ENCODE measurements at places on chromosomes 7 and 10.

DNA sequence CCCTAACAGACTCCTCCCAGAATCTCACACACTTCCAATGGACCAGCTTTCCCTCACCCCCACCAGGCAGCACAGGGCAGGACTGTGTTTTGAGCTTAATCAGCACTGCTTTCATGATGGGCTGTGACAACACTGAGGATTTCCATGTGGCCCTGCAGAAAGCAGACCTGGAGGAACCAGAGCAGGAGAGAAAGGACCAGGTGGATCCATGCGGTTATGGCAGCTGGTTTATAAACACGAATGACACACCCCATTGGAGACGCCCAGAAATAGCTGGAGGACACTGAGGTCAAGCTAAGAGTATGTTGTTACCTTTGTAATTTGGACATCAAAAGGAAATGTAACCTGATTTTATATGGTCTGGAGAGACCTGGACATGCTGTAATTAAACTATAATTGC, 31.7 kb upstream of the HERPUD2 start:
- no peak for DNase-seq

GRCh38 chr10:4188406-4188805, 403.4 kb upstream of the KLF6 start:
- DNase-seq = no peak

- peak; percentile 69 for DNase-seq
Measured at GRCh38 chr7:116138202-116138801, 72.0 kb upstream of the TES start.

- DNase-seq = no peak
Measured at GRCh38 chr7:133861876-133862275, 265.3 kb upstream of the LRGUK start.

- DNase-seq = no peak
Measured at GRCh38 chr10:35140126-35140525, 13.5 kb downstream of the CREM start.

- no peak for DNase-seq
Measured at GRCh38 chr7:101206665-101207042, 5.8 kb upstream of the MOGAT3 start.

DNA sequence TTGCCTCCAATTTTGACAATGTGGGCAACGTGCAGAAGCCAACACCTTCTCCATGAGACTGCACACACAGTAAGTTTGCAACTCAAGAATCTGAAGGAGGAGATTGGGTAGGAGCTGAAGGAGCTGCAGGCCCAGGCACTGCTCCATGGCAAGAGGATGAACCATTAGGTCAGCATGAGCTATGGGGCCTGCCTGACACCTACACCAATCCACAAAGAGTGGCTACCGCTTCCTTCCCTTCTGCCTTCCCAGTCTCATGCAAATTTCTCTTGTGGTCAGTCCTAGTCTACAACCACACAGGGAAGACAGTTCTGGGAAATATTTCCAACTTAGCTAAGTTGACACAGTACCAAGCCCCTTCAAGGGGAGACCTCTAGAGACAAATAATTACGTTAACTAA, 142.0 kb upstream of the ADO start:
- no peak for DNase-seq

DNA sequence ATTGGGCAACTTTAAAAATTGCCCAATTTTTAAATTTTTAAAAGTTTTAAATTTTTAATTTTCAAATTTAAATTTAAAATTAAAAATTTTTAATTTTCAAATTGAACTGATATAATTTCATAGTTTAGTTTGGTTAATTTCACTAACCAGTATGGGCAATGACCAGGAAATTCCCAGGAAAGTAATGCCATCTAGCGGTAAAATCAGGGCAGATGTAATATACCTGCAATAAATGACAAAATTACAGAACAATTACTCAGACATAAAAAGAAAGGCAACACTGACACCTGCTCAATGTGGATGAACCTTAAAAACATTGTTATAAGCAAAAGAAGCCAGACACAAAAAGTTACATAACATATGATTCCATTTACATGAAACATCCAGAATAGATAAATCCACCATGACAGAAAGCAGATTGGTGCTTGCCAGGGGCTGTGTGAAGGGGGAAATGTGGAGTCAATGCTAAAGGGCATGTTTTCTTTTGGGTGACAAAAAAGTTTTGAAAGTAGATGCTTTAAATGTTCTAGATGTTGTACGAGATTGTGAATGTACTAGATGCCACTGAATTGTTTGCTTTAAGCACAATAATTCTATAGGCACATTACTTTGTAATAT, 28.6 kb upstream of the SLC16A12 start:
- DNase-seq = peak; percentile 54

- DNase-seq = no peak
Measured at GRCh38 chr10:3528271-3528670, 256.7 kb downstream of the KLF6 start.

DNA sequence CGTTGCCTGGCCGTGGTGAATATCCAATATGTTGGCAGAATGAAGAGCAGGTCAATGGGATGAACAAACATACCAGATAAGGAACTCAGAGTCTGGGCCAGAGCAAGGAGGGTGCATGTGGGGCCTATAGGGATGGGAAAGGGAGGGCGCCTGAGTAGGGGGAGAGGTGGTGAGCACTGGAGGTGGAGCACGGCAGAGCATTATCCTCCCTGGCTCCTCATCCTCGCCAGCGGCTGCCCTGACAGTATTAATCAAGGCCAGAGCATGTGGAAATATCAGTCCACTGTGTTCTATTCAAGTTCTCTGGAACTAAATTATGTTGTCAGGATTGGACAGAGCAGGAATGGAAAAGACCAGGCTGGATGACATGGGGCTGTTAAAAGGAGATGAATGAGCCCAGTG, 254.8 kb upstream of the ZMIZ1 start:
- no peak for DNase-seq

- no peak for DNase-seq
Measured at GRCh38 chr10:80522756-80523363, 14.8 kb upstream of the SH2D4B start.

- no peak for DNase-seq
Measured at GRCh38 chr10:114332301-114333192, 71.8 kb downstream of the AFAP1L2 start.

DNA sequence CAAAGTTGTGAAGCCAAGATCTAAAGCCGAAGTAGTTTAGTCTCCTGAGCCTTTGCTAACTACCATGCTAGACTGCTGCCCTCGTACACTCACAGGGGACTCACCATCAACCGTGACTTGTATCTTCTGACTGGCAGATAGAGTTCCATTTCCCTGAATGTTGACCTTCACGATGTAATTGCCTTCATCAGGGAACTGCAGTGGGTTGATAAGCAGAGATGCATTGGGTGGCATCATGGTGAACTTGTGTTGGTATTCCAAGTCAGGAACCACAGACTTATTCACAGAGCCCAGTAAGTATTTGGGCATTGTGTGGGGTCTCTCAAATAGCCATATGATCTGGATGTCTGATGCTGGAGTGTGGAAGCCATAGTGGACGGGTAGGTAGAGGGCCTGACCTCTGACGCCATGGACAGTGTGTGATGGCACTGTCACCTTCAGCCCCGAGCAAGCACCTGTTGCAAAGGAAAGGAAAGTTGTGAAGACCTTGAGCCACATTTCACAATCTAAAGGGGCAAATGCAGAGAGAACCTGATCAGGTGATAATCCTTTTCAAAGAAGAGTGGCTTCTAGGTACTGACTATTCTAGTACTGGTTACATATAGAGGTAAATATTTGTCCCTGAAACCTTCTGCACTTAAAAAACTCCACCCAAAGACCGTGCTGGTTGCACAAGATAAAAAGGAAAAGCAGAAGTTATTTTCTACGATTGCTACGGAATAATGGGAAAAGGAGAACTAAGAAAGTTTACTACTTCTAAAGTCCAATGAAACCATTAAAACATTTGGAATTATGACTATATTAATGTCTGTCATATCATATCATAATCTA, 7.1 kb downstream of the HEPACAM2 start:
- no peak for DNase-seq

DNA sequence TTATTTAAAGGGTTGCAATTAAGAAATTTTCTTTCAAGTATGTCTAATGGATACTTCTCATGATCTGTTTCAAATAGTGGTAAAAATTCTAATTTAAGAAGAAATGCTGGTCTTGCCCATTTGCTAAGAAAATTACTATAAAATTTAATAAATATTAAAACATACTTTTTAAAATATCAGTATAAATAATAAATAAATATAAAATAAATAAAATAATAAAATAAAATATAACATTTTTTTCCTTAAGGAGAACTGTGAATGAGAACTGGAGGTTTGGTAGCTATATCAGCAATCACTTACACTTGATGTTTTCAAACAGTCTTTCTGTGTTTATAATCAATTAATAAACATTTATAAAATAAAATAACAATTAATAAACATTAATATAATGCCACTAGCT, 266.1 kb downstream of the HGF start:
- no peak for DNase-seq

- DNase-seq = peak; percentile 61
Measured at GRCh38 chr10:124745673-124746072, 1.5 kb upstream of the FAM53B start.

DNA sequence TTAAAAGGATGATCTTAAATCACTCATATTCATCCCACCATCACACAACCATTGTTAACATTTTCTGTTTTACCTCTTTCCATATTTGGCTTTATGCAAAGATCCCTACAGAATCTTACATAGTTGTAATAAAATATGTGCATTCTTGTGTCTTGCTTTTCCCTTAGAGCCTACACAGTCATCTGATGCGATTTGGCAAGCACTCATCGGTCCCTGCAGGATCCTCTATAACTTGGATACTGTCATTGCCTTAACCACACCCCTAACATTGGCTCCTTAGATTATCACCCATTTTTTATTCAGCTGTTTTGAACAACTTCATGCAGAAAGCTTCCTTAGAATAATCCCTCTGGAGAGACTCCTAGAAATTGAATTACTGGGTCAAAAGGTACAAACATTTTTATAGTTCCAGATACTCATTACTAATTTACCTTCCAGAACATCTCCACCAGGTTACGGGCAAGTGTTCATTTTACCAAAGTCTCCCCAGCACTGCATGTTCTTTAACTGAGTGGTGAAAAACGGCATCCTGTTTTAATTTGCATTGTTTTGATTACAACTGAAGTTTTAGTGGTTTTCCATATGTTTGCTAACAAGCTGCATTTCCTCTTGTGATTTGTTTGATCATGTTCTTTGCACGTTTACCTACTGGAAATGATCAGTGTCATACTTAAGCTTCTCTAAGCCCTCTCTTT, 268.3 kb downstream of the GRID1 start:
- DNase-seq = no peak

- no peak for DNase-seq
Measured at GRCh38 chr10:35937546-35937945, 295.4 kb upstream of the FZD8 start.

DNA sequence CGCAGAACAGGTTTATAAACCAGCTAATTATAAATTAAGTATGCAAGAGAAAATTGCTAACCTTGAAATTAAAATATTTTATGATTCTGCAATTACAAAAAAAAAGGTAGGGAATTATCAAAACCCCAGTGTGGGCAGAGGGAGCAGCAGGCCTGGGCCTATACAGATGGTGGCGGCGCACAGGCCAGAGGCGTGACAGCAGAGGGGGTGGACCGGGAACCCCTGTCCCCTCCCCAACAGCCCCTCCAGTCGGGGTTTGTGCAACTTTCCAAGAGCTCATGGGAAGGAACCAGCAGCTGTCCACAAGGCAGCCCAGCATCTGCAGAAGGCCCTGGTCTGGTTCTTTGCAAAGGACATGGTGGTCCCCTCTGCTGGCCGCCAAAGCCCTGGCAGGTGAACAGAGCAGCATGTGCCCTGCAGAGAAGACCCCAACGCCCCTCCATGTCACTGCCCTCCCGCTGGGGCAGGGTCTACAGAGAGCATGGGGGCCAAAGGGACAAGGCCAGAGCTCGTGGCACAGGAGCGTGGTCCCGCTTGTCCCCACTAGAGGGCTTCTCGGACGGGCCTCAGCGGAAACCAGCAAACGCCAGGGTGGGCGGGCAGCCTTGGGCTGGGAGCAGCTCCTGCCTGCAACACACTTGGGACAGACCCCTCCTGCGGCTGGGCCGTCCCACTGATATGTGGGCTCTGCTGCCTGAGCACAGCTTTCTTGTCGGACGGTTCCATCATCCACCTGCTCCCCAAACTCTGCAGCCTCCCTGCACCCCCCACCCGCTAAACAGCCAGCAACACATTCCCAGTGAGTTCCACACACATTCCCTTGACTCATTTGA, 75.1 kb downstream of the EBF3 start:
- DNase-seq = peak; percentile 38

DNA sequence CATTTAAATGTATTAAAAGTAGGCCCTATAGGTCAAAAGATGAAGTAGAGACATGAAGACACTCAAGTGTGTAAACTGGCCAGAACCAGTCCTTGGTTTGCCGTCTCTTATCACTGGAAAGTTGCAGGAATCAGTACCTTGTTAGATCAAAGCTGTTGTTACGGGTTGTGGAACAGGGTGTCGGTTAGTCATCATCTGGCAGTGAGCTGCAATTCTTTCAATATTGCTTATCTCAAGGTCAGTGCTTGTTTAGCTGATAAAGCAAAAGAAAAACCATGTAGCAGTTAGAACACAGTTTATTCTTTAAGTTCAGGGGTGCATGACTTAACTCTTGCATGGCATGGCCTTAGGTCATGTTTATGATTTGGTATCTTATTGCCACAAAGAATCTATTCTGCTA, 10.0 kb upstream of the SLC13A1 start:
- no peak for DNase-seq

- DNase-seq = no peak
Measured at GRCh38 chr7:40714363-40715052, 579.7 kb downstream of the SUGCT start.

GRCh38 chr7:22668971-22669401, 58.0 kb upstream of the IL6 start:
- no peak for DNase-seq

GRCh38 chr7:114944745-114945625, 23.1 kb downstream of the MDFIC start:
- peak; percentile 71 for DNase-seq

- DNase-seq = no peak
Measured at GRCh38 chr7:29639886-29640595, 76.4 kb downstream of the PRR15 start.

GRCh38 chr10:6020826-6021225, 41.3 kb downstream of the IL2RA start:
- no peak for DNase-seq

GRCh38 chr7:18685971-18686370, 190.4 kb downstream of the HDAC9 start:
- no peak for DNase-seq

DNA sequence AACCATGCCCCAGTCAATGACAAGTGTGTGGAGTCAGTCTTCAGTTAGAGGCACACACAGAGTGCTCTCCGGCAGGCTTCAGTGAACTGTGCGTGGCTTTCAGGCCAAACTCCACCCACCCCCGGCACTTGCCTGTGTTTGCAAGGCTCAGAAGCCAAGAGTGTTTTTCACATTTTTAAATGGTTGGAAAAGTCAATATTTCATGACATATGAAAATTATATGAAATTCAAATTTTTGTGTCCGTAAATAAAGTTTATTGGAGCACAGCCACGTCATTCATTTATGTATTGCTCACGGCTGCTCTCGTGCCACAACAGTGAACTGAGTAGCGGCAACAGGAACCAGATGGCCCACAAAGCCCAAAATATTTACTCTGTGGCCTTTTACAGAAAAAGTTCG, 104.7 kb downstream of the SFMBT2 start:
- DNase-seq = no peak

GRCh38 chr7:126362746-126363145, 890.0 kb downstream of the GRM8 start:
- no peak for DNase-seq

- no peak for DNase-seq
Measured at GRCh38 chr10:127836966-127837365, 55.8 kb downstream of the CLRN3 start.
